B cell (primary cell): ENCODE measurements at places on chromosomes 12 and 14. TPM values are rescaled to one million over a fixed set of nuclear protein-coding genes. Genes with fewer than 3 reads are reported as not detected.

Gene DDN
- 0.75 and 0.92 TPM in 2 replicates for polyA plus RNA-seq

Gene SOX5
- 3.5 and 3.9 TPM in 2 replicates for polyA plus RNA-seq

Gene TAS2R13
- polyA plus RNA-seq: 0.06 TPM in 1 of 2 replicates, not detected in the other

Gene DEPDC4
- polyA plus RNA-seq: 1.8 and 3.1 TPM in 2 replicates

Gene TMTC1
- not detected in 2 replicates for polyA plus RNA-seq

Gene TPPP2
- not detected in 2 replicates for polyA plus RNA-seq
